Muscle of leg (tissue), 16 donors: ENCODE measurements at places on chromosomes 11 and 22. TPM values are rescaled to one million over a fixed set of nuclear protein-coding genes. Genes with fewer than 3 reads are reported as not detected.
A peak's percentile ranks its signal among the peaks of the same experiment; 100 is the strongest.

DNA sequence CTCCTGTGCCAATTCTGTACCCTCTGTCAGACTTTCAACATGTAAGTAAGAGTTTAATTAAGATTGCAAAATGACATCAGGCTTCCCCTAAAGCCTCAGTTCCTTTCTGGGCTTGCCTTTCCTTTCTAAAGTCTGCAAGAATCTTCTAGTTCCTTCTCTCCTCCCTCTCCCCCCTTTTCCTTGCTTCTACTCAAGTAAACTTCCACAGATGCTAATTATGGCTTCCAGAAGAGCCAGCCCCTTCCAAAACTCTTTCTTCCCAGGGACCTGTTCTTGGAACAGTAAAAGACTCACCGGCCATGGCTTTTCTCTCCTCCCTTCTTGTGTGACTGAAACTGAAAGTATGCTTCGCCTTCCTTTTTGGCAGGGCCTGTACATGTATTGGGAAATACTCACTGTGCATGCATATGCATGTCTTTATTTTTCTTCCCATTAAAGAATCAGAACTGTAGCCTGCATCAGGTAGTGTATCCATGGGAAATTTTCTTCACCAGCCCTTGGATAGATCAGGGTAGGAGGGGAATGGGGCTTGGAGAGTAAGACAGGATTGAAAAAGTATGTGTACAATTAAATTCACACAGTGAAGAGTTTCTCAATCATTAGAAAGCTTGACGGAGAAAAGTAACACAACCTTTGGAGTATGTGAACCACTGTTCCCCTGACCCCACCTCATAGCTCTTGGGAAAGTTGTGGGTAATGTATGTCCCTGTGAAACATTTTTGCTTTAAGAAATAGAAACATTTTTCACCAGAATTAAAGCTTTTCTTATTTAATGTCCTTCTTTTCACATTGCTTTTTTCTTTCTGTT lies at the start of gene CASP1:
TSS of gene CASP1 (minus strand) at position 332 of the 808 bp plus-strand sequence. CDS start at position 301, 31 bp downstream.
- DNase-seq = peak; percentile 94
- H3K4me1 ChIP-seq = no peaks in the 10 kb centered on the region
- peak within 1 kb of the TSS; percentile 85 for H3K27ac ChIP-seq
- peak within 1 kb of the TSS; percentile 26 for H3K4me3 ChIP-seq
- H3K36me3 ChIP-seq = peaks cover 3% of the 10 kb centered on the region

GRCh38 chr11:74418509-74418895 lies 20.3 kb upstream of the PGM2L1 start:
- no peaks in the 10 kb centered on the region for H3K36me3 ChIP-seq
- H3K4me1 ChIP-seq = no peaks in the 10 kb centered on the region
- DNase-seq = no peak

DNA sequence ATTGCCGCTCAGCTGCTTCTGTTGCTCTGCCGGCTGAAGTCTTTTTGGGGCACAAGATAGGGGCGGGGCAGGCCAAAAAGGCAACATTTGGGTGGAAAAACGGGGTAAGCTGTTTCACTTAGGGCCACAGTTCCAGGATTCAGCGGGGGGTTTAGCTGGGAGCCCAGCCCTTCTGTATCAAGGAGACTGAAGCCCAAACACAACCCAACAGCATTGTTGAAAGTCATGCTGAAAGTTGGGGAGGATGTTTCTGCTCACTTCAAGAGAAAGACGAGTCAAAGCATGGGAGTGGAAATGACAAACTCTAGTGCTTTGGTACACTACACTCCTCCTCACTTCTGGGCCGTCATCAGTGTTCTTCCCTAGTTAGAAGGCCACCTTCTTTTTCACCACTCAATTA lies 56.1 kb upstream of the GNAZ start:
- H3K4me3 ChIP-seq = no peak overlapping the region
- H3K4me1 ChIP-seq = no peaks in the 10 kb centered on the region
- H3K27me3 ChIP-seq = peaks cover 9% of the 10 kb centered on the region
- no peak for DNase-seq
- H3K36me3 ChIP-seq = no peaks in the 10 kb centered on the region

DNA sequence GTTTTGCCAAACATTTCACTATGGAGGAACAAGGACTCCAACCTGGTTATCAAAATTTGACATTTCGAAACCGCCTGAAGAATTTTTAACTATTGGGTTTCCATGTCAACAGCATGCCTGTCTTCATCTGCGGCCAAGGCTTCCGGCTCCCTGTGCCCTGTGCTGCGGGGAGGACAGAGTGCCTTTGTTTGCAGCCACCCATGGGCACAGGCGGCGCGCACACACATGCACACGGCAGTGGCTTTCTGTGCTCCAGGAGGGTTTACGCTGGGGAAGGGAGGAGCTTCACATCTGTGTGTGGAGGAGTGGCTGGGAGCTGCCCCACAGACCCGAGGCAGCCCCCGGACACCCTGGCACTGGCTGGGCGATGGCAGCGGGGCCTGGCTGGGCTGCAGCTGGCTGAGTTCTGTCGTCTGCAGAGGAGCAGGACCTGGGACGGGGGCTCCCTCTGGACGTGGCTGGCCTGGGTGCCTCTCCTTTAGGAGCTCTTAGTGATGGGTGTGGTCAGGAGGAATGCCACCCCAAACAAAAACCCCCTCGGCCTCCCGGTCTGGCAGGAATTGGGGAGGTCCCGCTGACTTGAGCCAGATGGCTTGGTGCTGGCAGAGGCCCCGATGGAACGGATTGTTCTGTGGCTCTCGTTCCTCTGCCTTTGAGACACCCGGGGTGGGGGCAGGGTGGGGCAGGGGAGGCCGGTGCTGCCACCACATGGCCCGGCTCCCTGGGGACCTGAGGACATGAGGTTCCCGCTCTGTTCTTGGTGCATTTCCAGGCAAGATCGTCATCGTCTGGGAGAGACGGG lies 1290.9 kb downstream of the BRD1 start:
- H3K27me3 ChIP-seq = peaks cover 8% of the 10 kb centered on the region
- no peak overlapping the region for H3K27ac ChIP-seq
- H3K36me3 ChIP-seq = no peaks in the 10 kb centered on the region
- no peak overlapping the region for H3K4me3 ChIP-seq

DNA sequence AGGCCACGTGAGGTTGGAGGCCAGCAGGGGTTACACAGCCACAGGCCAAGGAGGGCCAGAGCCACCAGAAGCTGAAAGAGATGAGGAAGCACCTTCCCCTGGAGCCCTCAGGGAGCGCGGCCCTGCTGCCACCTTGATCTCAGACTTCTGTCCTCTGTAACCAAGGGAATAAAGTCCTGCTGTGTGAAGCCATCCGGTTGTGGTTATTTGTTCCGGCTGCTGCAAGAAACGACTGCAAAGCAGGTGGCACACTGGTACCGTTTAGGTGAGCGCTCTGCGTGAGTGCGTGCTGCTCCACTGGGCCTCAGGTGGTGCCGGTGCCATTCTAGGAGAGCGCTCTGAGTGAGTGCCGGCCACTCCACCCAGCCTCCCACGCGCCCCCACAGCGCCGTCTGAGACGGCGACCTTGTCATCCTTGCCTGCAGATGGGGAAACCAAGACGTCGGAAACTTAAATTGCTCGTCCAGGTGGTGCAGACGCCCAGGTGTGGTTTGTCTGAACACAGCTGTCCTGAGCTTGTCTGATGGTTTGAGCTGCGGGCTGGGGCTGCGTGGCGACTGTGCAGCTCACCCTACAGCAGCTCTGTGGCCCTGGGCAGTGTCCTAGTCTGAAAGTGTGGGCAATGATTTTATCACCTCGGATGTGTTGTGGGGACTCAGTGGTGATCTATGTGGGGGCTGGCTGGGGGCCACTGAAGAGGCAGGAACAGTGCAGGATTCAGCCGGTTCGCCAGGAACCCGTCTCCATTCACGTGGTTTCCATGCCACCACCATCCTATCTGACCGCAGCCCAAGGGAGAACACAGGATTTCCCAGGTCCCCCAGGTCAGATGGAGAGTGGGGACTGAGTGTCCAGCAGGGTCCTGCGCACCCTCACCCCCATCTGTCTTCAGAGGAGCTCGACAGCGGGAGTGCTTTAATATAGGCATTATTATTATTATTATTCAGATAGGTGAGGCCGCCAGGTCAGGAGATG lies 4.6 kb upstream of the MRGPRG start:
- H3K27ac ChIP-seq = no peak overlapping the region
- no peaks in the 10 kb centered on the region for H3K36me3 ChIP-seq
- DNase-seq = no peak
- H3K27me3 ChIP-seq = peaks cover 58% of the 10 kb centered on the region

DNA sequence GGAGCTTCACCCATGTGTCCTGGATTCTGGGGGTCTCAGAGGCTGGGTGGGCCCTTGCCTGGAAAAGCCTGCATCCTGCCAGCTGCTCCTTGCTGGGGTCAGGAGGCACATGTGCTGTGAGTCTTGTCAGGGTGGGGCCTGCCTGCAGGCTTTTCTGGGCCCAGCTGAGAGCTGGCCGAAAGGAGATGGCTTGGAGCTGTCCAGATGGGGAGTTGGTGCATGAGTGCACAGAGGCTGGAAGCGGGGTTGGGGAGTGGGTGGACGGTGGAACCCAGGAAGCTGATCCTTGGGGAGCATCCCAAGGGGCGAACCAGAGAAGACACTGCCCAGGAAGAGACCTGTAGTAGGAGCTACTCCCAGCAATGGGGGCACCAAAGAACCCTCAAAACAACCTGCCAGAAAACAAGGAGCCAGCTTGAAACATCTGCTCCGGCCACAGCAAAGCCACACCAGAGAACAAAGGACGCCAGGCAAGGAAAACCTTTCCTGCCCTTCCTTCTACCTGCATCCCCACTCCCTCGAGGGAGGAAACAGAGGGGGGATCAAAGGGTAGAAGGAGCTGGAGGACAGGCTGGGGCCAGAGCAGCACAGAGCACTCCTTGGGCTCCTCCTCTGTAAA lies 8.2 kb upstream of the KCTD17 start:
- peaks cover 4% of the 10 kb centered on the region for H3K27me3 ChIP-seq
- H3K4me1 ChIP-seq = peaks cover 20% of the 10 kb centered on the region
- no peaks in the 10 kb centered on the region for H3K36me3 ChIP-seq
- no peak overlapping the region for H3K27ac ChIP-seq
- no peak overlapping the region for H3K4me3 ChIP-seq
- DNase-seq = no peak

- peaks cover 72% of the 10 kb centered on the region for H3K27me3 ChIP-seq
- peaks cover 7% of the 10 kb centered on the region for H3K4me1 ChIP-seq
- H3K27ac ChIP-seq = no peak overlapping the region
These were observed 1.5 kb upstream of the MRGPRG start for GRCh38 chr11:3220101-3220500.

GRCh38 chr11:75532200-75533048 lies 6.7 kb upstream of the GDPD5 start:
- H3K4me1 ChIP-seq = peaks cover 10% of the 10 kb centered on the region
- H3K36me3 ChIP-seq = no peaks in the 10 kb centered on the region
- H3K27me3 ChIP-seq = peaks cover 4% of the 10 kb centered on the region
- H3K27ac ChIP-seq = no peak overlapping the region

- no peak for DNase-seq
- no peaks in the 10 kb centered on the region for H3K27me3 ChIP-seq
- H3K4me1 ChIP-seq = peaks cover 7% of the 10 kb centered on the region
- peaks cover 3% of the 10 kb centered on the region for H3K36me3 ChIP-seq
These were observed 405 bp downstream of the SFI1 start for GRCh38 chr22:31496735-31497146.

- peaks cover 59% of the 10 kb centered on the region for H3K4me1 ChIP-seq
- H3K27ac ChIP-seq = no peak overlapping the region
- no peaks in the 10 kb centered on the region for H3K27me3 ChIP-seq
These were observed 46.5 kb downstream of the MYO7A start for GRCh38 chr11:77174559-77174958.

The HEPHL1 gene
- 0.03 TPM for polyA plus RNA-seq

The OVOL1 gene
- polyA plus RNA-seq = not detected

The RCOR2 gene
- polyA plus RNA-seq = 16.5 TPM

The C2CD2L gene
- 8.0 TPM for polyA plus RNA-seq

The TNRC6B gene
- polyA plus RNA-seq = 8.2 TPM

The MDK gene
- 132 TPM for polyA plus RNA-seq

The DCUN1D5 gene
- 39.6 TPM for polyA plus RNA-seq

The C11orf16 gene
- polyA plus RNA-seq = not detected

The ZNF195 gene
- 15.6 TPM for polyA plus RNA-seq
